CD4-positive, alpha-beta T cell treated with Interleukin-21 for 1 hour (primary cell): ENCODE measurements at places on chromosomes 5 and 9.

- no peak for DNase-seq
Measured at GRCh38 chr5:749101-749670, 35.3 kb downstream of the ZDHHC11B start.

GRCh38 chr9:121160025-121160424 is 41.6 kb downstream of the RAB14 start:
- DNase-seq: no peak

GRCh38 chr5:51188001-51188591 is 195.2 kb upstream of the ISL1 start:
- DNase-seq: no peak

- DNase-seq: no peak
Measured at GRCh38 chr5:156178117-156178516, 148.8 kb upstream of the SGCD start.

GRCh38 chr5:116674881-116675625 is 100.4 kb upstream of the SEMA6A start:
- DNase-seq: no peak

GRCh38 chr5:56290378-56291078 is 57.4 kb upstream of the ANKRD55 start:
- DNase-seq: no peak

DNA sequence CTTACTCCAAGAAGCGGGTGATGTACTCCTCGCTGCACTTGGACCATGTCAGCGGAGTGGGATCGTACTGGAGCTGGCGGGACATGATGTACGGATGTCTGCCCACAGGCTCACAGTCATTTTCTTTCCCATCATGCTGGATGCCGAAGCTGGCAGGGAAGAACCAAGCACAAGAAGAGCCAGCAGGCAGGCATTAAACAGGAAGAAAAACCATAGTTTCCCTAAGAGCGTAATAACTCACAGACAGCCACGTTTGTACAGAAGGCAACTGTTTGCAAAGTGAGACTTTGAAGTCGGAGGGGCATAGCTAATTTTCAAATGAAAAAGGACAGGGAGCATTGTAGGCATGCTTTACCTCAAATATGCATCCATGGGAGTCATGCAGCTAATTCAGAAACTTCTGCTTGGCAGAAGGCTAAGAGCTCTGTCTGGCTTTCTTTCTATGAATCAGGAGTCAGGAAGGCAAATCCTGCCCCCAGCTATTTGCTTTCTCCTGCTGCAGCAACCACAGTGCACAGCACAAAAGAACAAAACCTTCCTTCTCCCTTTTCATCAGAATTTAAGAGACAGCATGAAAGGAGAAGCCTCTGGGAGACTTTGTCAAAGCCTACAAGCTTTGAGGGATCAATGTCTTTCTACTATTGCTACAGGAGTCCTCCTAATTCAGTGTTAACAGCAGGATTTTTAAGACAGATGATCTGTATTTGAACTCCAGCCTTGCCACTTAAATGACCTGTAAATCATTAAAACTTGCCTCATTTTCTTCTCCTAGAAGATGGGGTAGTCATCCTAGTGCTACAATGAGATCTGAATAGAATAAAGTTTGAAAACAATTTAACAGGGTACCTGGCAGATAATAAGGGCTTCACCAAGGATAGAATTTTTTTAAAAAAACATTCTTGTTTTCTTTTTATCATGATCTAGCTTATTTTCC is 209.1 kb downstream of the TARS1 start:
- DNase-seq: no peak

- DNase-seq: no peak
Measured at GRCh38 chr5:74556631-74557595, 83.6 kb downstream of the ENC1 start.
